HT1080 (cell line): ENCODE measurements at places on chromosomes 13 and 19.

DNA sequence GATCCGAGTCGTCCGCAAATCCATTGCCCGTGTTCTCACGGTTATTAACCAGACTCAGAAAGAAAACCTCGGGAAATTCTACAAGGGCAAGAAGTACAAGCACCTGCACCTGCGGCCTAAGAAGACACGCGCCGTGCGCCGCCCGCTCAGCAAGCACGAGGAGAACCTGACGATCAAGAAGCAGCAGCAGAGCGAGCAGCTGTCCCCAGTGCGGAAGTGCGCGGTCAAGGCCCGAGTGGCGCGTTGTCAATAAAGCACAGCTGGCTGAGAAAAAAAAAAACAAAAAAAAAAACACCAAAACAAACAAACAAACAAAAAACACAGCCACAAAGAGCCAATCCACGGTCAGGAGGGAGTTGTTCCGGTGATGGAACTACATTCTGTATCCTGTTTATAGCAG lies 4.7 kb upstream of the GNA15 start:
- DNase-seq: no peak

DNA sequence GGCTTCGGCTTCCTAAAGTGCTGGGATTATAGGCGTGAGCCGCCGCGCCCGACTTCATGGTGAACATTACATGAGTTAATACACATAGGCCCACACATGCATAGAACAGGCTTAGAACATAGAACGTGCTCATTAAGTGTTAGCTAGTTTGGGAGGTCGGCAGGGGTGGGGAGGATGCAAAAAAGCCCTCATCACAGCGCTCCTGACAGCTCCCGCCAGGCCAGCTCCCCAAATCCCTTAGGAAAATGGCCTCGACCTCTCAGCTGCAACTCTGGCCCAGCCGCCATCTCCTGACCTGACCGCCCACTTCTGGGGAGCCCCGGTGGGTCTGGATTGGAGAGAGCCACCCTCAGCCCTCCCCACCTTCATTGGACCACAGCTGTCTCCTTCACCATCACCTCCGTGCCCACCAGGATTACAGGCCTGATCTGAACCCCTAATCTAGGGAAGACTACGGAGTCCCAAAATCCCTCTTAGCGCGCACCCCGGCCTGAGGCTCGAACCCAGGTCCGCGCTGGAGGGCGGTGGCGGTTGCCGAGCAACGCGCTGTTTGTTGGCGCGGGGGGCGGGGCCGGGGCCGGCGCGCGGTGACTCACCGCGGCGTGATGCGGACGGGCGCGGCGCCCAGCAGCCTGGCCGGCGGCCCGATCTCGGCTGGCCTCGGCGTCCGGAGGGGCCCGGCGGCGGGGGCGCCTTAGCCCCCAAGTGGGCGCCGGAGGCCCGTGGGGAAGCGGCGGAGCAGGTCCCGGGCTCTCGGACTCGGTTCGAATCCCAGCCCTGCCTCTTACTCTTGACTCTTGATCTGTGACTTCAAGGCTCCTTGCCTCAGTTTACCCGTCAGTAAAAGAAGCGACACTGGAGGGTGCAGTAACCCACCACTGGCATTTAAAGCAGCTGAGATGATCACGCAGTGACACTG lies 26.7 kb upstream of the NANOS3 start:
- DNase-seq: peak; percentile 66

GRCh38 chr13:53890696-53891095 lies 862.1 kb downstream of the OLFM4 start:
- no peak for DNase-seq

DNA sequence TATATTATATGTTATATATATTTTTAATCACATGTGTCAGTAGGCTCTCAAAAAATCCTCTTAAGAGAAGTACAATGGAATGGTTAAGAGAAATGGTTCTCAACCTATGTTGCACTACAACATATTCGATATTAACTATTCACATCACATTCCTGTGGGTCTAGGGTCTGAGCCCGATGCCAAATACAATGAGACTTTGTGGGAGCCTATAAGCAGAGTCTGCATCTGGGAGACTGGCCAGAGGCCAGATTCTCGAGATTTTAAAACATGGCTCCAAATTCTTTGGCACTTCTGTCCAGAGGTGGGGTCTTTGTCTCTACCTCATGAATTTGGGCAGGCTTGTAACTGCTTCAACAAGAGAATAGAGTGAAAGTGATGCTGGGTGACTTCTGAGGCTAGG lies 79.4 kb upstream of the NBEA start:
- no peak for DNase-seq

- no peak for DNase-seq
Observed at GRCh38 chr19:50654882-50655281, 5.6 kb downstream of the C19orf81 start.

DNA sequence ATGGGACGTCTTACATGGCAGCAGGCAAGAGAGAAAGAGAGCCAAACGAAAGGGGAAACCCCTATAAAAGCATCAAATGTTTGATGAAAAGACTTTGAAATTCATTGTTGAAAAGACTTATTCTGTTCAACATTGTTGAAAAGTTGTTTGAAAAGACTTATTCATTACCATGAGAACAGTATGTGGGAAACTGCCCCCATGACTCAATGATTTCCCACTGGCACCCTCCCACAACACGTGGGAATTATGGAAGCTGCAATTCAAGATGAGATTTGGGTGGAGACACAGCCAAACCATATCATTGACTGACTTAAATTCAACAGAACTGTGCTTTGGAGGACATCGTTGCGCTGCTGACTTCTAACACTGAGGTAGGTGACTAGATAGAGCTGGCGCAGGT lies 48.0 kb upstream of the RCBTB2 start:
- DNase-seq: no peak

DNA sequence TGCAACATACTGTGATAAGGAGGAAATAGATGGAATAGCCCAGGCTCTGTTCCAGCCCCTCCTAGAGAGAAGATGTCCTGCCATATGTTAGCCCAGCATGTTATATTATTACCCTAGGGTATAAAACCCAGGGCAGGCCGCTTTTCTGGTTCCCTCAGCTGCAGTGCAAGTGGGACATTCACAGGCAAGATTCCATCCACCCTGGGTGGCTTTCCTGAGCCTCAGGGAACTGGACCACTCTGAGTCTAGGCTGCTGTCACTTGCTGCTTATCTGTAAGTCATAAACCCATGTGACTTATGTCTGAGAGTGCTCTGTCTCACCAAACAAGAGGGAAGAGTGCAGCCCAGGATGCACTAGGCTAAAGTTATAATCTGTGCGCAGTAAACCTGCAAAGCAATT lies 413.2 kb downstream of the MZT1 start:
- DNase-seq: no peak

DNA sequence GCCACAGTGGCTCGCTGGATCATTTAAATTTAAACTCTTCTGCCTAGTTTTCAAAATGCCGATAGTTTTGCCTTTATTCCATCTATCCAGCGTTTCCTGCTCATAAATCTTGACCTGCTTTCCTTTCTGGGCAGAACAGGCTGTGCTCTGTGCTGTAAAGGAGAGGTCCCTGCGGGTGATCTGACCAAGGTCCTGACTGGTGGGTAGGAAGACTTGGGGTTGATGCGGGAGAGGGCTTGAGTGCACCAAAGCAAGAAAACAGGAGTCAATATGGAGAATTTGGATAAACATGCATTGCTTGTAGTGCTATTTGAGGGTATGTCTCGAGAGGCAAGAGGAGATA lies 533.6 kb downstream of the MYO16 start:
- no peak for DNase-seq

GRCh38 chr19:3142292-3142670 lies 6.4 kb downstream of the GNA15 start:
- DNase-seq: peak; percentile 93

DNA sequence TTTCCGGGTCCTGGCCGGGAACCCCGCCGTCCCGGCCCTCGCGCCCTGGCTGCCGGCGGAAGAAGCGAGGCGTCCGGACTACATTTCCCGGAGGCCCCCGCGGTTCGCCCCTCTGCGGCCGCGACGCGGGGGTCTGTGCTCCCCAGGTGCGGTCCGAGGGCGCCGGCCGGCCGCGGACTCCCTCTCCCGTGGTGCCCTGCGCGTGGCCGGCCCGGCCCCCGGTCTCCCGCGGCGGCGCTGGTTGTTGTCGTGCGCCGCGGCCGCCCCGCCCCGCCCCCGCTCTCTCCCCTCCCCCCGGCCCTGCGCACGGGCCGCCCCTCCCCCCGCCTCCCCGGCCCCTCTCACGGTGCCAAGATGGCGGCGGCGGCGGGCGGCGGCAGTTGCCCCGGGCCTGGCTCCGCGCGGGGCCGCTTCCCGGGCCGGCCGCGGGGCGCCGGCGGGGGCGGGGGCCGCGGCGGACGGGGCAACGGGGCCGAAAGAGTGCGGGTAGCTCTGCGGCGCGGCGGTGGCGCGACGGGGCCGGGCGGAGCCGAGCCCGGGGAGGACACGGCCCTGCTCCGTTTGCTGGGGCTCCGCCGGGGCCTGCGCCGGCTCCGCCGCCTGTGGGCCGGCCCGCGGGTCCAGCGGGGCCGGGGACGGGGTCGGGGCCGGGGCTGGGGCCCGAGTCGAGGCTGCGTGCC lies at the start of gene KMT2B:
KMT2B (plus strand) TSS at position 339 of the 680 bp plus-strand sequence; CDS start at position 355, 16 bp downstream.
- peak; percentile 97 for DNase-seq

GRCh38 chr19:45440259-45440638 lies 16.5 kb upstream of the ERCC1 start:
- no peak for DNase-seq

DNA sequence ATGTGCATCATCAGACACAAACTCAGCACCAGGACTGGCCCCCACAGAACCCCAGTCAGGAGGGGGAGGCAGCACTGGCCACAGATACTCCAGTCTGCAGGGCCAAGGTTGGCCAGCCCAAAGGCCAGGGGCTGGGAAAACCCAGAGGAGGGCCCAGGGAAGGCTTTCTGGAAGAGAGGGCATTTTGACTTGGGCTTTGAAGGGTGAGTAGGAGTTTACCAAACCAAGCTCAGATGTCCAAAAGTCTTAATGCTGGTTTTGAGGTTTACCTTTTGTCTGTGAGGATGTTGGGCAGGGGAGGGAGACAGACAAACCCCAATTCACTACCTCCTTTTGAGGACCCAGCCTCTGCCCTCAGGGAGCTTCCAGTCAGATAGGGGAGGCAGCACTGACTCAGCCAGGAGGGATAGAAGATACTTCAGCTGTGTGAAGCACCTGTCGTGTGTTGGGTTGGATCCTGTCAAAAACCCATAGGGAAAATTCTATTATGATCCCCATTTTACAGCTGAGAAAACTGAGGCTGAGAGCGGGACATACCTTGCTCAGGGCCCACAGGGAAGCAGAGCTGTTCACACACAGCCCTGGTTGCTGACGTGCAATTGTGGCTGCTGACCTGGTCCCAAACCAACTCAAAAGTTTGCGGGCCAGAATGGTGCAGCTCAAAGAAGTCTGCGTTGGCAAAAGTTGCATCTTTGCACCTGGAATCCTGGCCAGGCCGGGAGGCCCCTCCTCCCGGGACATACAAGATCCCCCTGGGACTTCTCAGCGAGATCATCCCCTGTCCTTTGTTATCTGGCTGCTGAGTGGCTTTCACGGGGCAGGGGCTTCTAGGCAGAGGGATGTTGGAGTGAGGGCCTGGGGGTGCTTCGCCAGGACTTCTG lies 13.1 kb downstream of the CILP2 start:
- no peak for DNase-seq

DNA sequence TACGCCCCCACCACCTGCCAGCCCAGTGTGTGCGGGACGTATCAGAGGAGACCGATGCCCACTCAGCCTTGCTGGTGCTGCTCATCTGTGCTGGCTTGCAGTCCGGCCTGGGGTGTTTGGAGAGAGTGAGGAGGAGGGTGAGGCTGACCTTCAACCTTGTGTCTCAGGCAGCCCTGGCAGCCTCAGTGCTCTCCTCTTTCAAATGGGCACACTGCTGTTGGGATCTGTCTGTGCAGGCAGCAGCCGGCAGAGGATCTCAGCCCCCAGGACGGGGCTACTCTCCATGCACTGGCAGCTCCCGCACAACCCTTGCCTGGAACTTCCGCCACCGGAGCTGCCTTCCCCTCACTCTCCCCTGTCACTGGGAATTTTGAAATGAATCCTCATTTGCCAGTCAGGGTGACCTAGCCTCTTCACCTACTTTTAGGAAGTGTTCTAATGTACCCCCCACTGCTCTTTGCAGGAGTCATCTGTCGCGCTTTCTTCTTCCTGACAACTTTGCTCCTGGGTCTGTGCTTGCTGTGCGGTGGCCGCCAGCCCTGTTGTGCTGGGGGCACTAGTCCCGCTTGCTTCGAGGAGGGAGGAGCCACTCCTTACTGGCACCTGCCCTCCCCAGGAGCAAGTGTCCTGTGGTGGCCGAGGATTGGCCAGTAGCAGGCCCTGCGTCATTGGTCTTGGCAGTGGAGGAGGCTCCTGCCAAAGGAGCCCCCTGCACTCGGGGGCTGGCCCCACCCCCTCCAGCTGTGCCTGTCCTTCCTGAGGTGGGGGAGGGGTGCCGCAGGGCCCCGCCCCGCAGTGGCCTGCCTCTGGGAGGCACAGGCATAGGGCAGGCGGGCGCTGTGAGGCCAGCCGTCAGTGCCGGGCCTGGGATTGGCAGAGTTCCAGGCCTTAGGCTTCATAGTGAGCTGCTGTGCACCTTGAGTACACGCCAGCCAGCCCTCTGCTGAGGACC lies 53.4 kb downstream of the TSSK6 start:
- no peak for DNase-seq

GRCh38 chr13:48993150-48993549 lies 17.4 kb downstream of the FNDC3A start:
- DNase-seq: no peak

- DNase-seq: no peak
Observed at GRCh38 chr13:99808786-99809185, 162.8 kb downstream of the ZIC5 start.

DNA sequence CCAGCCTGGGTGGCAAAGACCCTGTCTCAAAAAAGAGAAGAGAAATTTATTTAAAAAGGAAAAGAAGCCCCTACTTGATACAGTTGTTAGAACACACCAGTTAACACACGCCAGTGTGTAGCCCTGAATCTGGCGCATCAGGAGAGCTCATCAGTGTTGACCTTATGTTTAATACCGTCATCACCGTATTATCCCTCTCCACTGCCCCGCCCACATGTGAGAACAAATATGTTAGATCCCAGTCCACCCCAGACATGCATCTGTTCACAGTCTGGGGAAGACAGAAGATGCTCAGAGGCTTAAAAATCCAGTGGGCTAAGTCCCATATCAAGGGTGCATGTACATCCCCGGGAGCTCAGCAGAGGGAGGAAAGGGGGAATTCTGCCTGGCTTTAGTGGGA lies 155.2 kb downstream of the DPF1 start:
- no peak for DNase-seq
